ENCODE measurements at places on chromosomes 1 and 21.

DNA sequence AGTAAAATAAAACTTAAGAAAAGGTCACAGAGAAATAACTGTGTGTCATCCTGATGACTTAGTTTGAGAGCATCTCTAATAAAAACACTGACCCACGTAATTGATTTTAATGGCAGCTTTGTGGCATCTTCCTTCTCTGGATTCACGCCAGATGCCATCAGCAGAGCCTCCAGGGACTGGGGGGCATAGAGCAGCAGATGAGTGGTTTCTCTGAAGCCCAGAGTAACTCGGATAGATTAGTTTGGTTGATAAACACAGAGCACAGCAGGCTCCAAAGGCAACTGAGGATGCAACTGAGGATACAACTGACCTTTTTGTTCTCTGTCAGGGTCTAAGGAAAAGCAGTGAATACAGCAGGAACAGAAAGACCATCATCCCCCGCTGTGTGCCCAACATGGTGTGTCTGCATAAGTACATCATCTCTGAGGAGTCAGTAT, 180.8 kb downstream of the RPS6KC1 start:
- DNase-seq: no peak

GRCh38 chr1:162994921-162995320, 74.2 kb upstream of the RGS4 start:
- DNase-seq: no peak

DNA sequence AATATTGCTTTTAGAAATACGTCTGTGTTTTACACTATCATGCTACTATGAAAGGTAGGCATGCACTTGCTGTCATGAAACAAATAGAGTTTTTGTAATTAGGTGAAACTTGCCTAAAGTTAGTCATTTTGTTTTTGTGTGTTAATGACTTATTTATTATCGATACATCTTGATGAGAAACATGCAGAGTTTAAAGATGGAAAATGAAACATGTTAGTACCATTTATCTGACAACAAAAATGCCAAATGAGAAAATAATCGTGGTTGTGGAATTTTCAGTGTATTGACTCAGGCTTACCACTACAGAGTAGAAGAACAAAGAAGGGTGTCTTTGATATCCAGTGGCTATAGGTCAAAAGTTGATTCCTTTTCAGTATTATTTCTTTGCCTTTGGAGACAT, 105.5 kb downstream of the NCAM2 start:
- DNase-seq: no peak

DNA sequence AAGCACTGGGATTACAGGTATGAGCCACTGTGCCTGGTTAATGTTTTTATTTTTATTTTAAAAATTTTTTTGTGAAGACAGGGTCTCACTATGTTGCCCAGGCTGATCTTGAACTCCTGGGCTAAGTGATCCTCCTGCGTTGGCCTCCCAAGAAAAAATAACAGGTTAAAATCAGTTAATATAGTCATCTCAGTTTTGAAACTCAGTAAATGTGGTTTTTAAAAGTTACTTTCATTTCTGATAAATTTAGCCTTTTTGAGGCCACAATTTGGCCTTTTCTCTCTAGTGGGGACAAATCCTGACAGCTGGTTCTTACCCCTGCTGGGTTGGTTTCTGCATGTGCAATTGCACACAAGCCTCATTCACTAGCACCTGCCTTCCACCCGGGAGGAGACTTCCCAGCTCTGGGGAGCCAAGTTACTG, 13.3 kb downstream of the PMF1 start:
- no peak for DNase-seq

DNA sequence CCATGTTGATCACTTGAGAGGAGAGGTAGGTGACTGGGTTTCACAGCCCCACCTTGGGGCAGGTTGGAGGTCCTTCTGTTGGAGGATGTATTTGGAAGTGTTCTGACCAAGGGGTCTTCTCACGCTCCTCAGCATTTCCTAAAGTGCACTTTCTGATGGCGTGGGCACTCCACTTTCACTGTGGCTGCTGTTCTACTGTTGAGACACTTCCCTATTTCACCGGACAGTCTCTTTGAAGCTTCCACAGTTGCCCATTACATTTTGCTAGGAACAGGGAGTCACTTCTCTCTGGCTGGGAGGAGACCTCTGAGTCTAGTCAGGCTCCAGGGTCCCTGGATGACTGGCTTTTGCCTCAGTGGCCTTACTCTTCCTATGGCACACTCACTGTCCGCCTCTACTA, 180.0 kb upstream of the LMO4 start:
- no peak for DNase-seq

GRCh38 chr21:38424305-38425019, 73.8 kb downstream of the ERG start:
- DNase-seq: no peak

DNA sequence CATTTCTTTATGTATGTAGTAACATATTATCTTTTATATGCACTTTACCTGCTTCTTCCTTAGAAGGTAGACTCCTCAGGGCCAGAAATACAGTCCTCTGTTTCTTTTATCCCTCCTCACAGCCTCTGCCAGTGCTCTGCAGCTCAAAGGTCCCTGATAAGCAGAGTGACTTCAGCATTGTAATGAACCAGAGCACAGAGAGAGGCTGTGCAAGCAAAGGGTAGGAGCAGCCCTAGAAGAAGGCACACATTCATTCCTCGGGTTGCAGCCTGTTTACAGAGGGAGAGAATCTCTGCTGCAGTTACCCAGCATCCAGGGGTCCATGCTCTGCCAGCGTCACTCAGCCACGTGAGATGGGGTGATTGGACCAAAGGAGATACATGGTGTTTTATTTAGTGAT, 101.1 kb downstream of the RHOU start:
- DNase-seq: peak; percentile 17

- peak; percentile 66 for DNase-seq
Observed at GRCh38 chr1:15937706-15938168, 38.2 kb downstream of the ZBTB17 start.

DNA sequence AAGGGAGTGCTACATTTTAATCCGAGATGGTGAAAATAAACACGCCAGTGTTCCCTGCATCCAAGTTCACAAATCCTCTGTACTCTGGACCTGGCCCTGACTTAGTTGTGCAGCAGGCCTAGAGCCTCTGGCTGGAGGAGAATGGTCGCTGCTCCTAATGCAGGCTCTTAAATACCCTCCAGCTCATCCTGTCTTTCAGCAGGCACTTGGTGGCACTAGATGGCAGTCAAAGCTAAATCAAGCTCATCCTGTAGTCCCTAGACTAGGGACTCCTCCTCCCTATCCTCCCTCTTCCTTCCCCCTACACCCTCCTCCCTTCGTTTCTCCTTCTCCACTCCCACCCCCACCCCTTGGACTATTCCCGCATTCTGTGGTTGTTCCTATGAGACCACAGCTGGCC, 41.6 kb upstream of the MTR start:
- peak; percentile 60 for DNase-seq

- no peak for DNase-seq
Observed at GRCh38 chr1:48947761-48948537, 171.3 kb upstream of the BEND5 start.

DNA sequence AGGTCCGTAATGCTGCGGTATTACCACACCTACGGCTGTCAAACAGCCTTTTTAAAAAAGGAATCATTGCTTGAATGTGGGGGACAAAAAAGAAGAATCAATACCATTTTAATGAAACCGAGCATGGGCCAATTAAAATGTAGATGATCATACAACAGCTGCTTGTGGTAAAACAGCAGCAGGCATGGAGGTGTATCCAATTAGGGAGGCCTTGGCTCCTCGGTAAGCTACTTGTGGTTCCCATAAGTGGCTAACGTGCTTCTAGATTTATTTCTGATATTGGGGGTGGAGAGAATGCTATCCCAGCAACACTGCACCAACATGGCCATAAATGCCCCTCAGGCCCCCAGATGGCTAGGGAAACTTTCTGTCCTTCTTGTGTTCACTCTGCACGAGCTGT, 1.8 kb downstream of the PTPN14 start:
- DNase-seq: peak; percentile 38
